ENCODE measurements at places on chromosomes 3 and 15. TPM values are rescaled to one million over a fixed set of nuclear protein-coding genes. Genes with fewer than 3 reads are reported as not detected.

ZNF80 gene
- 1.2 TPM for total RNA-seq

CD200R1 gene
- total RNA-seq: 5.1 TPM

IL5RA gene
- total RNA-seq: 4.4 TPM

EFCAB12 gene
- 1.4 TPM for total RNA-seq

SMCO1 gene
- total RNA-seq: not detected

NOX5 gene
- not detected for total RNA-seq

SLC12A1 gene
- not detected for total RNA-seq

TEX55 gene
- not detected for total RNA-seq

CAPN3 gene
- 4.1 TPM for total RNA-seq

CRYBG3 gene
- total RNA-seq: 5.6 TPM

THBS1 gene
- total RNA-seq: 171 TPM

TASOR gene
- 81.5 TPM for total RNA-seq

SACM1L gene
- total RNA-seq: 42.7 TPM

WHAMM gene
- 73.6 TPM for total RNA-seq

TM6SF1 gene
- 5.6 TPM for total RNA-seq

PARP6 gene
- 65.4 TPM for total RNA-seq

MSL2 gene
- total RNA-seq: 163 TPM

RTP3 gene
- total RNA-seq: 0.10 TPM

EBLN2 gene
- 18.8 TPM for total RNA-seq

IL17RE gene
- total RNA-seq: 0.10 TPM

CADM2 gene
- total RNA-seq: 0.31 TPM

ESYT3 gene
- 0.21 TPM for total RNA-seq

PLA2G4E gene
- not detected for total RNA-seq

HGD gene
- total RNA-seq: 6.7 TPM

GPR156 gene
- 0.42 TPM for total RNA-seq

VIPR1 gene
- 22.7 TPM for total RNA-seq

RPL14 gene
- total RNA-seq: 542 TPM

C15orf62 gene
- total RNA-seq: 0.73 TPM

COL7A1 gene
- total RNA-seq: 0.10 TPM

EPHA3 gene
- not detected for total RNA-seq

TPRG1 gene
- total RNA-seq: 2.4 TPM

IGSF11 gene
- total RNA-seq: 0.10 TPM

TMC3 gene
- total RNA-seq: not detected

GRAMD2A gene
- not detected for total RNA-seq

AADACL2 gene
- not detected for total RNA-seq

PLA2G4D gene
- not detected for total RNA-seq

CCR5 gene
- 5.4 TPM for total RNA-seq

CLRN1 gene
- total RNA-seq: not detected

NMB gene
- 1.5 TPM for total RNA-seq

LRRN1 gene
- total RNA-seq: 1.3 TPM

SAMMSON gene
- total RNA-seq: not detected

SCG5 gene
- 0.21 TPM for total RNA-seq

CACNA2D2 gene
- total RNA-seq: 1.5 TPM

SLC7A14 gene
- total RNA-seq: under 0.01 TPM

GOLGA6L7 gene
- total RNA-seq: not detected

DHFR2 gene
- 1.0 TPM for total RNA-seq

RPL39L gene
- total RNA-seq: 0.52 TPM

TMEM40 gene
- 3.8 TPM for total RNA-seq

LRRK1 gene
- 5.5 TPM for total RNA-seq

DUOX2 gene
- total RNA-seq: 0.10 TPM

Data from mononuclear cell (primary cell).